Hematopoietic multipotent progenitor cell treated with erythropoietin and hydrocortisone succinate and interleukin-3 and kit ligand, for 6 days (in vitro differentiated cells): ENCODE measurements at places on chromosomes 7 and 10.

DNA sequence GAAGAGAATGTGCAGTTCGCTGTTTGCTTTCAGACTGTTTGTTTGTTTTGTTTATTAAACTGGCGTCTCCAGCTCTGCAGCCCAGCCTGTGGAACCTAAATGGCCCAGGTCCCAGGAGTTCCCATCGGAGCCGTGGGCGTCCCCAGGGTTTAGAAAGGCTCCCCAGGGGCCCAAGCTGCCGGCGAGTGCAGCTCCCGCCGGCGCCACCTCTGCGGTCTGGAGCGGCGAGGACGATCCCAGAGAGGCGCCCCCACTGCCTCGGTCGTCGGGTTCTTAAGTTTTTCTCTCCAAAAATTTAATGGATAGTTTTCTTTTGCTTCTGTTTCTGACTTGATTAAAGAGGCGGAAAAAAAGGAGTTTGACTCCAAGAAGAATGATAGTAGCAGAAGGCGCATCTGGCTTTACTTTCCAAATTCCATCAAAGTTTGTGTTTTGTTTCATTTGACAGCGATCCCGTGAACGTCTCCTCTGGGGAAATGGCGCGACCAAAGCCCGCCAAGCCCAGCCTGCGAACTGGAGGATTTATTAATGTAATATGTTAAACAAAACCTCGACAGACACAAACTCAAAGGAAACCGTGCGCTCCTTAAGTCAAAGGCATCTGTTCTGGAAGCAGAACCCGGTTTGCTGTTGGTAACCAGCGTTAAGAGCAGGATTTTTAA, 718 bp upstream of the FZD1 start:
- DNase-seq = peak; percentile 53

GRCh38 chr10:30160271-30160982, 101.0 kb upstream of the JCAD start:
- DNase-seq = peak; percentile 67

DNA sequence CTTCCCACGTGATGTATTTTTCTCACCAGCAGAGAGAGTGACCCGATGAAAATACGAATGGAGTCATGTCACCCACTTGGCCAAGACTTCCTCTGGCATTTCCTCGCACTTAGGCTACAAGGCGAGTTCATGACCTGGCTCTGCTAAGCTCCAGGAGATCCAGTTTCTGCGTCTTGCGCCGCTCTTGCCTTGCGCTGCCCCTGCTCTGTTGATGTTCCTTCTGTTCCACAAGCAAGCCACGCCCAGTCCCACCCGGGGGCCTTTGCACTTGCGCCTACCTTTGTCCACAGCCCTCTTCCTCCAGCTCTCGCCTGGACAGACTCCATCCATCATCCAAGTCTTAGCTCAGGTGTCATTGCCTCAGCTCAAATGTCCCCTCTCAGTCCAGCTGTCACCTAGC, 116.3 kb upstream of the SHH start:
- no peak for DNase-seq

- DNase-seq = peak; percentile 74
Observed at GRCh38 chr7:80659120-80660055, 20.9 kb downstream of the CD36 start.

GRCh38 chr10:115093286-115093775, at the start of gene ATRNL1:
Gene ATRNL1 (plus strand): TSS chr10:115093365. CDS start chr10:115093751, 386 bp downstream.
- peak; percentile 14 for DNase-seq

DNA sequence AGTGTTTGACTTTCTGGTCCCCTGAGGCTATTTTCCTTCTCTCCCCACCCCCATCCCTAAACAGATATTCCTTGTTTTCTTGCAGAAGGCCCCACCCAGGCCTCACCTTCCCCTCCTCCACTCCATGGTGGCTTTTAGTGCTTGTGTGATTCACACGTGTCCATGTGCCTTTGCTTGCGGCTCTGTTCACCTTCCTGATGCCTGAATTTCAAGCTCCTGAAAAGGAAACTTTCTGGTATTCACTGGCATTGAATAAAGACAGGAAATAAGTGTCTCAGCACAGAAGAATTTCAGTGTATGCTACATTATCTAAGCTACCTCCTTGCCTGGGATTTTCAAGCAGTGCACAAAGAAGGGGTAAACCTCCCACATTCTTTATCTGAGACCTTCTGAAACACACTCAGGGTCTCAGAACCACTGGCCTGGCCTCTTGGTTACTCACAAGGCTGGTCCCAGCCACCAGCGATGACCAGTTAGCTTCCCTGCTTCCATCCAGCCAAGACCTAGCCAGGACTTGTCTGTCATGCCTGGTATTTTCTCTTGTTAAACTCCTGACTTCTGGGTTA, 17.2 kb upstream of the UBE2H start:
- DNase-seq = no peak

- DNase-seq = no peak
Observed at GRCh38 chr7:90972906-90973550, 291.2 kb upstream of the FZD1 start.

DNA sequence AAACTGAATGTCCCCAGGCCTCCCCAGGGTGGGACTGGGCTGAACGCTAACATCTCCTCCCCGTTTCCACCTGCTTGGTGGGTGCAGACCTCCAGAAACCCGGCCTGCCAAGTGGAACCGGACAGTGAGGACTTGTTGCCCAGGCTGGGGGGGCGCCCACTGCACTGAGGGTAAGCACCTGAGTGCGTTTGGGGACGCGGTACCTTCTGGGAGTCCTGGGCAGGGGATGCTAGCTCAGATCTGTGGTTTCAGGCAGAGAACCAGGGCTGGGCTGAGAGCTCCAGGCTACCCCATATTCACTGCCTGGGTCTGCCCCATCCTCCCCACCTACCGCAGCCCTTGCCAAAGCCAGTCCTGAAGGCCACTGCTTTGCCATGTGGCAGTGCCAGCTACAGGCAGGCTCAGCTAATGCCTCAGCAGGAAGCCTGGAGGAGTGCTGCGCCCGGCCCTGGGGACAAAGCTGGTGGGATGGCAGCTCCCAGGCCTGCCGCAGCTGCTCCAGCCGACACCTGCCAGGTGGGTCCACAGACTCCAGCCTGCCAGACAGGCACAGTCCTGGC, 3.5 kb upstream of the ZNF467 start:
- no peak for DNase-seq
